Progenitor cell of endocrine pancreas (in vitro differentiated cells): ENCODE measurements at places on chromosomes 2 and 18. TPM values are rescaled to one million over a fixed set of nuclear protein-coding genes. Genes with fewer than 3 reads are reported as not detected.
A peak's percentile ranks its signal among the peaks of the same experiment; 100 is the strongest.

DNA sequence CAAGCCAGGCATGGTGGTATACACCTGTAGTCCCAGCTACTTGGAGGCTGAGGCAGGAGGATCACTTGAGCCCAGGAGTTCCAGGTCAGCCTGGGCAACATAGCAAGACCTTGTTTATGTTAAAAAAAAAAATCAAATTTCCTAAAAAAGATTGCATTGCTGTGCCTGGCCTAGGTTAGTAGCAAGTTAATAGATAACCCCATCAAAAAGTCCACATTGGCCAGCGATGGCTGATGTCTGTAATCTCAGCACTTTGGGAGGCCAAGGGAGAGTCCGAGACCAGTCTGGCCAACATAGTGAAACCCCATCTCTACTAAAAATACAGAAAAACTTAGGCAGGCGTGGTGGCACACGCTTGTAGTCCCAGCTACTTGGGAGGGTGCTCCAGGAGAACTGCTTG, 38.7 kb downstream of the PARD6G start:
- no peaks in the 10 kb centered on the region for H3K27me3 ChIP-seq
- peaks cover 2% of the 10 kb centered on the region for H3K36me3 ChIP-seq
- no peak overlapping the region for H3K27ac ChIP-seq
- no peak for DNase-seq
- H3K4me3 ChIP-seq, result no peak overlapping the region
- H3K4me1 ChIP-seq, result peaks cover 21% of the 10 kb centered on the region

Gene ADGRF3
- 2.0 and 3.8 TPM in 2 replicates for total RNA-seq

GRCh38 chr2:11099122-11100065, 55.9 kb upstream of the SLC66A3 start:
- no peak for DNase-seq
- no peak overlapping the region for H3K27ac ChIP-seq

Gene CD226
- 0.49 and 0.55 TPM in 2 replicates for total RNA-seq

DNA sequence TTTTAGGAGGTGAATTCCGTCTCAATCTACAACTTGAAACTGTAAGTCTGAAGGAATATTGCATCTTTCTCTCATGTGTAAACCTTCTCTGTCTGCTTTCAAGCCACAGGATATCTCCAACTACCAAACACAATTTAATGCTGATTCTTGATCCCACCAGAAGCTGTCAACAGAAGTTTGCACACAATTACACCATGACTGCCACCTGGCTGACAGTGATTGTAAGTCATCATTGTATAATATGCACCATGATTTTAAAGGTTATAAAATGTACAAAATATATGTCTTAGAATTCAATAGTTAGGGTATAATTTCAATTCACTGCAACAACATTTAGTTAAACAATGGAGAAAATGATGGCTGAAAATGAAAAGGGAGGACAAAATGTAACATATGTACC, 18.4 kb downstream of the PREPL start:
- no peaks in the 10 kb centered on the region for H3K27me3 ChIP-seq
- no peak overlapping the region for H3K4me3 ChIP-seq
- H3K27ac ChIP-seq, result no peak overlapping the region
- H3K4me1 ChIP-seq, result peaks cover 2% of the 10 kb centered on the region
- DNase-seq, result no peak

DNA sequence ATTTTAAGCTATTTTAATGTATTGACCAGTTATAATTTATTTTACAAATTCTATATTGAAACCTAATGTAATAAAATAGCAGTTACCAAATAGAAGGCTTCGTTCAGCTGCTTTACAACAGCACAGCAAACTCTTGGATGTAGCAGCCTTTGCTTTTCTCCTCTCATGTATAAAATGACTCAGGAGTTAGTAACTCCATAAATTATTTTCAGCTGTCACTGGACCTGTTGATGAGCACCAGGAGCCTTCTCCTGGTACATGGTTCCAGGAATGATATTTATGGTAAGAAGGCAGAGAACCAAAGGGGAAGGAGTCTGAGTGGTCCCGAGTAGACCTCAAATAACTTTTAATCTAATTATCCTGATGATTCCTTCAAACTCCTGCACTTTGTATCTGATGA, 256.4 kb upstream of the NETO1 start:
- no peaks in the 10 kb centered on the region for H3K27me3 ChIP-seq
- no peaks in the 10 kb centered on the region for H3K36me3 ChIP-seq
- DNase-seq, result no peak

Gene RGPD3
- total RNA-seq, result 0.07 and 0.38 TPM in 2 replicates

GRCh38 chr2:55133467-55134315, 83.4 kb upstream of the RTN4 start:
- H3K27ac ChIP-seq, result no peak overlapping the region
- H3K4me3 ChIP-seq, result no peak overlapping the region

GRCh38 chr2:54207666-54208195, 48.3 kb downstream of the TSPYL6 start:
- no peaks in the 10 kb centered on the region for H3K36me3 ChIP-seq
- H3K27me3 ChIP-seq, result no peaks in the 10 kb centered on the region
- no peaks in the 10 kb centered on the region for H3K4me1 ChIP-seq
- H3K4me3 ChIP-seq, result no peak overlapping the region
- H3K27ac ChIP-seq, result no peak overlapping the region
- DNase-seq, result no peak

DNA sequence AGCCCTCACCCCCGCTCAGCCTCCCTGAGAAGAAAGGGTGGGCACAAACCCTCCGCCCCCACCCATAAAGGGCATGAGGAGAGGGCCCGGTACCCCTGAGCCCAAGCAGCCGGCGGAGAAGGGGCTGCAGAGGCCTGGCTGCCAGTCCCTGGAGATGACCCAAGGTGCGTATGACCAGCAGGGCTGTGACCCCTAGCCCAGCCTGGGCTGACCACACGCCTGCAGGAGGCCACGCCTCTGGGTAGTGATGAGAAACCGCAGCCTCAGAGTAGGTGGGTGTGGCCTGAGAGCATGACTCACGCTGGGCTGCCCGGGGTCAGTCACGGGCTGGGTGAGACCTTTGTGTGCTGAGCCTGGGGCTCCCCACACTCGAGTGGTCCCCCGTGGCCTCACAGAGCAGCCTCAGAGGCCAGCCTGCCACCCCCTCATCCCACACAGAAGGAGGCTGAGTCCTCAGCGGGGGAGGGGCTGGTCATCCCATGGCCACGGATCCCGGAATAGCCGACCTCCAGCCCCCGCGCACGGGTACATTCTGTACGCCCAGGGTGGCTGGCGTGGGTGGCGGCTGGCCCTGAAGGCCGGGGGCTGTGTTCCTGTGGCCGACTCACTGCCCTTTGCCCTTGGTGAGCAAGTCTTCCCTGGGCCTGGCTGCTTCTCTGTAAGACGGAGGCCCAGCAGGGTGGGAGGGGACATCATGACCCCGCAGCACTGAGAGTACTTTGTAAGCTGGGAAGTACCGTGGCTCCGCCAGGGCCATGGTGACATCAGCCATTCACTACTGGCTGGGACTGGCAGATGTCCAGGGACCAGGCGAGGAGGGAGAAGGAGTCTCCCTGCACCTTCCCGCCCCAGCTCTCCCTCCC, 110.8 kb upstream of the OTOS start:
- no peak overlapping the region for H3K4me3 ChIP-seq
- H3K27ac ChIP-seq, result no peak overlapping the region
- peak; percentile 9 for DNase-seq
- H3K4me1 ChIP-seq, result peaks cover 13% of the 10 kb centered on the region
- no peaks in the 10 kb centered on the region for H3K36me3 ChIP-seq

- no peak overlapping the region for H3K4me3 ChIP-seq
- no peak overlapping the region for H3K27ac ChIP-seq
- H3K4me1 ChIP-seq, result peaks cover 4% of the 10 kb centered on the region
- H3K36me3 ChIP-seq, result no peaks in the 10 kb centered on the region
- no peak for DNase-seq
- H3K27me3 ChIP-seq, result peaks cover 3% of the 10 kb centered on the region
Measured at GRCh38 chr2:75162259-75162658, 37.1 kb downstream of the TACR1 start.
